Left ventricle myocardium inferior (tissue), 1 donor: ENCODE measurements at places on chromosomes 1 and 21. TPM values are rescaled to one million over a fixed set of nuclear protein-coding genes. Genes with fewer than 3 reads are reported as not detected.

The SPRR2A gene
- not detected for total RNA-seq

The HSF2BP gene
- total RNA-seq: 0.16 TPM

The LAPTM5 gene
- total RNA-seq: 18.8 TPM

The FCGR3A gene
- 15.0 TPM for total RNA-seq

The CCDC27 gene
- total RNA-seq: 0.08 TPM

The PAQR6 gene
- 0.47 TPM for total RNA-seq

The HSD3B2 gene
- total RNA-seq: not detected

The TFF1 gene
- not detected for total RNA-seq

The NBPF4 gene
- total RNA-seq: not detected

The OR2G6 gene
- total RNA-seq: not detected

The MCOLN3 gene
- 0.44 TPM for total RNA-seq
